SK-N-SH (cell line): ENCODE measurements at places on chromosomes 2 and 18. TPM values are rescaled to one million over a fixed set of nuclear protein-coding genes. Genes with fewer than 3 reads are reported as not detected.

FOXD4L1 gene
- 0.10 and 0.13 TPM in 2 replicates for polyA plus RNA-seq

ANKRD30BL gene
- not detected in 2 replicates for polyA plus RNA-seq

FOXI3 gene
- polyA plus RNA-seq: 0.02 TPM in 1 of 2 replicates, not detected in the other

UNC80 gene
- 0.59 and 1.3 TPM in 2 replicates for polyA plus RNA-seq

PLCD4 gene
- 8.5 and 11.0 TPM in 2 replicates for polyA plus RNA-seq

ALLC gene
- 0.08 TPM in 1 of 2 replicates, not detected in the other for polyA plus RNA-seq

ERICH2 gene
- not detected in 2 replicates for polyA plus RNA-seq

IL1F10 gene
- not detected in 2 replicates for polyA plus RNA-seq

TTC21B gene
- polyA plus RNA-seq: 9.6 and 10.1 TPM in 2 replicates

SULT1C4 gene
- 0.18 and 0.47 TPM in 2 replicates for polyA plus RNA-seq

KIF5C gene
- 3.9 and 4.7 TPM in 2 replicates for polyA plus RNA-seq

STEAP3 gene
- 30.6 and 34.3 TPM in 2 replicates for polyA plus RNA-seq

ABCG8 gene
- polyA plus RNA-seq: not detected in 2 replicates

C1QL2 gene
- polyA plus RNA-seq: not detected in 2 replicates

LHCGR gene
- not detected in 2 replicates for polyA plus RNA-seq
